ENCODE measurements at places on chromosomes 4 and X.

DNA sequence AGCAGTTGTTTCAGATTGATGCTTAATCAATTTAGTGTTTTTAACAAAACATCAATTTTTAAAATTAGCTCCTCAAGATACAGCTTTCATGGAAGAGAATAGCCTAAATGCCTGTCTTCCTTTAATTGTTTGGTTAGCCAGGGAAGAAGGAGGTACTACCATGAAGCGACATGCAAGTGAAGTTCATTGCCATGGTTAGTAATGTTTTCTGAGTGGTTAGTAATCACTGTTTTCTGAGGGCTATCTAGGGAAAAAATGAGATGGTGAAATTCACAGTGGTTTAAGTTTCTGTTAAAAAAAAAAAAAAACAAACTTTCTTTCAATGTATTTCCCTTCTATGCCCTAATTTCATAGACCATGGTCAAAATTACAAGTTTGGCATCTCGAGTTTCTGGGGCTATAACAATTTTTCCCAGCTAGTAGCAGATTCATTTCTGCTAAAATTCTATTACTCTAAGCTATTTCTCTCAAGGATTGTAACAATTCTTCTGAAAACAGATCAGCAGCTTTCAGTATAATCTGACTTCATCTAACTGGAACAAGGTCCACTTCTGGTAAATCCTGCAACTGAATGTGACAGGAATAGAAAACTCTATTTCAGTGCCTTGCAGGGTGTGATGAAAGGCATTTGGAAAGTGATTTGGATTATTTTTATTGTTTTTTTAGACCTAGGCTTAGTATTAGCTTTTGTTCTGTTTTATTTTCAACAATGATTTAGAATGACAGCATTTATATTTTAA, 157.0 kb downstream of the PCDH18 start:
- no peak for DNase-seq

DNA sequence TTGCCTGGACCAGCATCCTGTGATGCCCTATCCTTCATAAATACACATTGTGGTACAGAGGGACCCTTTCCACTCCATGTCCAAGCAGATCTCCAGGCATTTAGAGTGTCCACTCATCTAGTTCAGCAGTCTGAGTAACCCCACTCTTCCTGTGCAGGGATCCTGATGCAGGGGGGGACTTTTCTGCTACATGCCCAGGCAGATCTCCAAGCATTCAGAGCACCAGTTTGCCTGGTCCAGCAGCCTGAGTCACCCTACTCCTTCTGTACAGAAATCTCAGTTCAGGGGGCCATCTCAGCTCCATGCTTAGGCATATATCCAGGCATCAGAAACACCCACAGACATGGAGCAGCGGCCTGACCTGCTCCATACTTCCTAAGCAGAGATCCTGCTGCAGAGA, 1089.8 kb downstream of the FAT4 start:
- no peak for DNase-seq

DNA sequence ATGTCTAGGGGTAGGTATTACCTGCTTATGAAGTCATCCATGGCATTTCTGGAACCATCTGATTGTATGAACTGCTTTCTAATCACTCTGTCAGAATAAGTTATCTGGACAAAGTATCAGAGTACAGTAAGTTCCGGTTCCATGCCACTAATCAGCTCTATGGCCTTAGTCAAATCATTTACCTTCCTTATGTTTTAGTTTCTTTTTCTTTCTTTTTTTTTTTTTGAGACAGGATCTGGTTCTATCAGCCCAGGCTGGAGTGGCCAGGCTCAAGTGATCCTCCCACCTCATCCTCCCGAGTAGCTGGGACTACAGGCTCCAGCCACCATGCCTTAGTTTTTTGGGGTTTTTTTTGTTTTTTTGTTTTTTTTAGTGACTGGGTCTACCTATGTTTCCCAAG, 11.5 kb downstream of the XIAP start:
- DNase-seq, result no peak

DNA sequence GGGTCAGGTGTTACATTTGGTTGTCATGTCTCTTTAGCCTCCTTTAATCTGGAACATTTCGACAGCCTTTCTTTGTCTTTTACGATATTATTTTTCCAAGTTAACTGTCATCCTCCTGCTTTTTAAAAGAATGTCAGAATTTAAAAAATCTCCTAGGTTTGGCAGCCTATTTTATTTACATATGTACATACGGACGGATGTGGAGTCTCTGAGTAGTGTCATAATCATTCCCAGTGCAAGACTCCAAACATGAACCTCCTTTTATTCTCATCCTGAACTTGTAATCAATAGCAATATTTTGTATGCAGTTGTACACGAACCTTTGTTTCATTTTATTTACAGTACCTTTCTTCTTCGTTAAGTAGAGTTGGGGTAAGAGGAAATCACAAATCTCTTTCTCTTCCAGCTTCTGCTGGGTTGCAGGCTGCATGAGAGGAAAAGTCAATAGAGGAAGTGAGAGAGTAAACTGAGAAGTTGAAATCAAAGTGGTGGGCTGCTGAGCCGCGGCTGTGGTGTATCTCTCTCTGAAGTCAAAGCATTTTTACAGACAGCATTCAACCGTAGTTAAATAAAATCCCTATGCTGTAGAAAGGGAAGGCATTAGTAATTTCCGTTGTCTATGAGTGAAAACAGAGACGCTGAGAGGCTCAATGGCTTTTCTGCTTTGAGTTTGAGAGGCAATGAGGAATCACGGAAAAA, 53.9 kb upstream of the RPS6KA3 start:
- DNase-seq, result no peak

GRCh38 chrX:112536544-112536943, 143.2 kb downstream of the LHFPL1 start:
- DNase-seq, result no peak

- no peak for DNase-seq
Measured at GRCh38 chrX:1578511-1579173, 12.8 kb upstream of the AKAP17A start.

DNA sequence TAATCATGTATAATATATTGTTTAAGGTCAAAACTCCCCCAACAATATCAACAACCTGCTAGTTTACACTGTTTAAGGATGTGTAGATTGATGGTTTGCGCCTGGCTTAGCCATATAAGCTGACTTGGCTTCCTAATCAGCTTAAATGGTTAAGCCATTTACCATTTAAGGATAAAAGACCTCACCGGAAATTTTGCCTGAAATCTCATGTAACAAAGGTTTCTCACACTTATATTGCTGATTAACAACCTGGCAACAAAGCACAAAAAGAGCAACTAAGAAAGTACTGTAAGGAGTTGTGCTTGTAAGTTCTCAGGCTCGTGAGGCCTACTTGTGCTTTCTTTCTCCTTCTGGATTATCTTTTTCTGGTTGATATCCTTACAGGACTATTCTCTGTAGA, 485.2 kb downstream of the GABRG1 start:
- no peak for DNase-seq

DNA sequence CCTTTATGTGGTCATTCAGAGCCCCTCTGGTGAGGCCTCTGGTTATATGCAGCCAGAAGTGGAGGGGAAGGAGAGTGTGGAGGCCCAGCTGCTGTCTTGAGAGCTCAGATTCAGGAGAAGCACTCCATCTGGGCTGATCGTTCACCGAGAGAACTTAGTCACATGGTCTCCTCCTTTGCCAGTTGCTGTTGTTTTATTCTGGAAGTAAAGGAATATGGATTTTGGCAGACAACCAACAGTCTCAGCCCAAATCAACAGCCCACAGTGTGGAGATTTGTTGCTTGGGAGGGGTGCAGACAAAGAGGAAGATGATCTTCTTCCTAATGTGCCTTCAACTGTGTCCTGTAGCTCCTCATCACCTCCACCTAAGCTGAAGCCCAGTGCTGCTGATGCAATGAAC, 355.4 kb downstream of the ANK2 start:
- peak; percentile 7 for DNase-seq

DNA sequence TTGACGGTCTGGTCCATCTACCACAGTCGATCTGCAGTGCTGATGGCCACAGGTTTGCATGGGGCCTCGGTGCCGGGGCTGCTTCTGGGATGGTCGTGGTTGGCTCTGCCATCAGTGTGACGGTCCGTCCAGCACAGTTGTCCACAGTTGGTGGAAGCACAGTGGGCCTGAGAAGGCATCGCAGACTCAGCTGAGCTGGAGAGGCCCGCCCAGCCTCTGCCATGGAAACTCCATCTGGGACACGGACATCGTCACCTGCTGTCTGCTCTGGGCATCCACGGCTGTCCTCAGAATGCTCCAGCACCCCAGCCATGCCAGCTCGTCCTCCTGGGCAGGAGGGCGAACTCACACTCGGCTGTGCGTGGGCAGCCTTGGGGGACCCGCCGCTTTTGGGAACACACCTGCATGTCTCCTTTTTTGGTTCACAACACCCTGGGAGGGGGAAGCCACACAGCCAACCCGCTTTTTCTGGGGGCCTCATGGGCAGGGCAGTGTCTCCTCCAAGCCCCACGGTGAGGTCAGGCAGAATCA, 33.0 kb downstream of the ABLIM2 start:
- no peak for DNase-seq

DNA sequence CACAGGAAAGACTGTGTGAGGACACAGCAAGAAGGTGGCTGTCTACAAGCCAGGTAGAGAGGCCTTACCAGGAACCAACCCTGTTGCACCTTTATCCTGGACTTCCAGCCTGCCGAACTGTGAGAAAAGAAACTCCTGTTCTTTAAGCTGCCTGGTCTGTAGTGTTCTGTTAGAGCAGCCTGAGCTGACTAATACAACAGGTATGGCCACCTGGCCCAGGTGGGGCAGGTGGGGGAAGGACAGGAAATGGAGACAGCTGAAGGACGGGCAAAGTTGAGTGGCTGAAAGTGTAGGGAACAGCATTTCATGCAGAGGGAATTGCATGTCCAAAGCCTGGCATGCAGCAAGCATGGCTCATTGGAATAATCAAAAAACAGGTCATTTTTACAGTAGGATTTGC, 35.1 kb downstream of the CYTL1 start:
- no peak for DNase-seq

All from NCI-H446 (cell line).